Activated T-cell treated with anti-CD3 and anti-CD28 coated beads for 1 hour (primary cell): ENCODE measurements at places on chromosomes 1 and 21.
A peak's percentile ranks its signal among the peaks of the same experiment; 100 is the strongest.

GRCh38 chr1:185170291-185170848 is 13.4 kb downstream of the SWT1 start:
- peak; percentile 6 for DNase-seq

GRCh38 chr1:189500778-189501177 is 976.9 kb downstream of the BRINP3 start:
- no peak for DNase-seq

DNA sequence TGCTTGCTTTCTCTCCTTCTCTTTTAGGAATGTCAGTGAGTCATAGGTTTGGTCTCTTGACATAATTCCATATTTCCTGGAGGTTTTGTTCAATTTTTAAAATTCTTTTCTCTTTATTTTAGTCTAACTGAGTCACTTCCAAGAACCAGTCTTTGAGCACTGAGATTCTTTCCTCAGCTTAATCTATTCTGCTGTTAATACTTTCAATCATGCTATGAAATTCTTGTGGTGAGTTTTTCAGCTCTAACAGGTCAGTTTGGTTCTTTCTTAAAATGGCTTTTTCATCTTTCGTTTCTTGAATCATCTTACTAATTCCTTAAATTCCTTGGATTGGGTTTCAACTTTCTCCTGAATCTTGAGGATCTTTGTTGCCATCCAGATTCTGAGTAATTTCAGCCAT is 321.0 kb downstream of the PTBP2 start:
- no peak for DNase-seq

DNA sequence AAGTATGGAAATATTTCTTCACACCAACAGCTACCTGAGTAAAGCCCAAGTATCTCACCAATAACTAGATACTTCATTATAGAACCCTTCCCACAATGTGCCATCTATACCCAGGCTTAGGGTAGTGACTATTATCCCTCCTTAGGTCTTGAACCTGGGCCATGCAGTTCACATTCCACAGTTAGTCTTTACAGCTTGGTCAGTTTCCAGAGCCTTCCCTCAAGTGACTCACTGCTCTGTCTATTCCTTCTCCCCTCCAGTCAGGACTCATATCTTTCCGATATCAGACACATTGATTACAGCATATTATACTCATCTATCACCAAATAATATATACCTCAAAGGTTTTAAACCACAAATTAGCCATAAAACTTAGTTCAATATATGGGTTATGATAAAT is 23.6 kb downstream of the VAMP4 start:
- DNase-seq: no peak

- no peak for DNase-seq
Observed at GRCh38 chr1:11790880-11791715, 14.7 kb downstream of the MTHFR start.

GRCh38 chr1:216502528-216503162 is 79.4 kb upstream of the USH2A start:
- DNase-seq: no peak

GRCh38 chr1:43059640-43060574 is 101.2 kb upstream of the SLC2A1 start:
- DNase-seq: no peak

DNA sequence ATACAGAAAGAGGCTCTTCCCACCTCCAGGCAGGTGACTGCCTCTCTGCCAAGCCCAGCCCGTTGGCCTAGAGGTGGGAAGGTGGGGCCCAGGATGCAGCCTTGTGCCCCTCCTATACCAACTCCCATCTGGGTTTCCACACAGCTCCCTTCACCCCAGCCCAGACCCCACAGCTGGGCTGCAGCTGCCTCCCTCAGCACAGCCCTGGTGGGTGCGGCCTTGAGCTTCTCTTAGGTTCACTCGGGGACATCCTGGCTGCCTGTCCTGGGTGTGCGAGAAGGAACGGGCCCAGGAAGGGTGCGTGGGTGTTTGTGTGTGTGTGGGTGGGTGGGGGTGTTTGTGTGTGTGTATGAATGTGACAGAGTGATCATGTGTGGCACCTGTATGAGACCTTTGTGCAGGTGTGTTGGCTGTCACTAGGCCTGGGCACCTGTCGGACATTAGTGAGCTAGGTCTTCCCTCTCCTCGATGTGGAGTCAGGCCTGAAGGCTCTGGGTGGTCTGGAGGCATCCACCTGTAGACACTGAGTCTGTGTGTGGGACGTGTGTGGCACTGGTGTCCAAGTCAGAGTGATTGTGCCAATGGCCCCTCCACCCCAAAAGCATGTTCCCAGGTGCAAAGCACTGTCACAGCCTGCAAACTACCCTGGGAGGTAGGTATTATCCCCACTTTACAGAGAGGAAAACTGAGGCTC is 30.7 kb downstream of the FOXO6 start:
- DNase-seq: no peak

GRCh38 chr1:104807590-104807989 is 1057.9 kb downstream of the AMY1C start:
- DNase-seq: no peak

DNA sequence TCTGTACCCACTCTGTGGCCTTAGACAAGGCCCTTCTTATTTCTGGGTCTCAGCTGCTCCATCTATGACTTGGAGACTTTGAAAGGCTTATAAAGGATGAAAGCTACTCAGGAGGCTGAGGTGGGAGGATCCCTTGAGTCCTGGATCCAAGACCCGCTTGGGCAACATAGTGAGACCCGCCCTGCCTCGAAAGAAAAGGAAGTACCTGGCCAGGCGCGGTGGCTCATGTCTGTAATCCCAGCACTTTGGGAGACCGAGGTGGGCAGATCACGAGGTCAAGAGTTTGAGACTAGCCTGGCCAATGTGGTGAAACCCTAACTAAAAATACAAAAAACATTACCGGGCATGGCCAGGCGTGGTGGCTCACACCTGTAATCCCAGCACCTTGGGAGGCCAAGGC is 13.4 kb downstream of the ID3 start:
- no peak for DNase-seq

- DNase-seq: no peak
Observed at GRCh38 chr1:111332190-111332589, 41.5 kb downstream of the CHIA start.

DNA sequence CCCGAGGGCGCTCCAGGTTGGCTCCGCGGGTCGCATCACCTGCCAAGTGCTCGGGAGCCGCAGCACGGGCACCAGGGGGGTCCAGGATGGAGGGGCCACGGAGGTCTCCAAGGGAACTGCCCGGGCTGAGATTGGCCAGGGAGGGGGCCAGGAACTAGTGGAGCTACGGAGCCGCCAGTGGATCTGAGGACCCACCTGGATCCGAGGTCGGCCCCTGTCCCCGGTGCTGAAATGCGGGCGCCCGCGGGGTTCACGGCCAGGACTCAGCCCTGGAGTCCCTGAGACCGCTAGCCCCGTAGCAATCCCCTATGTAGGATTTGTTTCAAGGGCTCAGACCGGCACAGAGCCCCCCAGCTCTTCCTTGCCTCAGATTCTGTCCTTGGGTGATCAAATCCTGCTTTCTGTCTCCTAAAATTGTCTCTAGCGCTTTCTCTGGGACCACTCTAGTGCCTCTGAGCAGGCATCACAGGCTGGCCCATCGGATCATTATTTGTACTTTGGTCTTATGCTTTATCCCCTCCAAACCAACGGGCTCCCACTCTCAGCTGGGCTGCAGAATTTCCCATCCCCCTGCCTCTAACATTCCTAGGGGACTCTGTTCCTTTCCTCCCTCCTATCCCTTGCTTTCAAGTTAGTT is 27.3 kb downstream of the KIAA2013 start:
- no peak for DNase-seq

DNA sequence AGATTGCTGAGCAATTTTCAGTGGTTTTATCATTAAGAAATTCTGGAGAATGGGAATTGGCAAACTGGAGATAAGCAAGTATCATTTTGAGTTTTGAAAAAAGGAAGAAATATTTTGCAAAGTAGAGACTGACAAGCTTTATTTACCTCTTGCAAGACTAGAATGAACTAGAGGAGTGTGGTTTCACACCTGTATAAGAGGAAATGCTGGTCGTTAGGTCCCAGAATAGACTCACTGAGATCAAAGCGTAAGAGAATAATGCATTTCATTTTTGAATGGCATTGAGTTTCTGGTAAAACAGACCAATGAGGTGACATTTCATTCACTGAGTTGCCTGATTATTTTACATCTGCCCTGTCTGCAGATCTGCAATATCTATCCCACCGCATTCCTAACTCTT is 308.1 kb downstream of the ADGRL2 start:
- no peak for DNase-seq

DNA sequence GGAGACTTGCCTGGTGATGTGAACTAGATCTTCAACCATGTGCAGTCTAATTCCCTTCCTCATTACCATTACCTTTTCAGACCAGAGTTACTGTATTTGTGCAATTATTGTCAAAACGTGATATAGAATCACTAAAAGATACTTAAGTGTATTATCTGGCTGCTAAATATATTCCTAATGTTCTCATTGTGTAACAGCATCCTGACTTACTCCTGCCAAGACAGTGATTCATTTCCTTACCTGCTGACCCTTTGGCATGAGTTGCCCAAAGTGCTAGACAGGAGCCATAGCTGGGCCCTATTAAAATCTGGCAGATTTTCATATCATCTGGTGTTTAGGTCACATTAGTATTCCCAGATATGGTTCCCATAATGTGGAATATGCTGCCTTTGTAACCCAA is 598.3 kb upstream of the CAMK1G start:
- DNase-seq: no peak

DNA sequence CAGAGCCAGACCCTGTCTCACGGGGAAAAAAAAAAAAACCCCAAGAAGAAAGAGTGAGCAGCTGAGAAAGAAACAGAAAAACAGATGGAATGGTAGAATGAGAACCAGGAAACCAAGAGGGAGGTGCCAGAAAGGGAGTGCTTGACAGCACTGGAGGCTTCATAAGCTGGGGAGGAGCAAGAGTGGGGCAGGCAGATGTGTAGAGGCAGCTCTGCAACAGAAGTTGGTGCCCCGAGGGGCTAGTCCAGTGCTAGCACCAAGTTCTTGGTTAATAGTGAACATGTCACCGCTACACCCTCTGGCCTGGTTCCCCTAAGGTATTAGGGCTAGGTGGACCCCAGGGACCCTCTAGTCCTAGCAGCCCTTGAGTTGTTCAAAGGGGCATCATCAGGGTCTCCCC is 98.0 kb downstream of the TGFBR3 start:
- DNase-seq: no peak

DNA sequence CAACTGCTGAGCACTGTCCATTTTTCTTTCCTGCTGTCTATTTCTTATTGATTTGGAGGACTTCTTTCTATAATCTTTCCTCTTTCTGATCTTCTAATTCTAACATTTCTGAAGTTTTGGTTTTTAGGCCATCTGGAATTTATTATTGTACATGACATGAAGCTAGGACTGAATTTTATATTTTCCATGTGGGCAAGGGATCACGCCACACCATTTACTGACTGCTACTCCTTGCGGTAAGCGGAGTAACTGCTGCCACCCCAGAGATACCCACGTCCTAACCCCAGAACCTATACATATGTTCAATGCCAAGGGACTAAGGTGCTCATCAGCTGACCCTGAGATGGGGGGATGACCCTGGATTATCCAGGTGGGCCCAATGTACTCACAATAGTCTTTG is 70.6 kb downstream of the NPHP4 start:
- DNase-seq: no peak

- no peak for DNase-seq
Observed at GRCh38 chr1:2967881-2968280, 53.4 kb upstream of the ACTRT2 start.

DNA sequence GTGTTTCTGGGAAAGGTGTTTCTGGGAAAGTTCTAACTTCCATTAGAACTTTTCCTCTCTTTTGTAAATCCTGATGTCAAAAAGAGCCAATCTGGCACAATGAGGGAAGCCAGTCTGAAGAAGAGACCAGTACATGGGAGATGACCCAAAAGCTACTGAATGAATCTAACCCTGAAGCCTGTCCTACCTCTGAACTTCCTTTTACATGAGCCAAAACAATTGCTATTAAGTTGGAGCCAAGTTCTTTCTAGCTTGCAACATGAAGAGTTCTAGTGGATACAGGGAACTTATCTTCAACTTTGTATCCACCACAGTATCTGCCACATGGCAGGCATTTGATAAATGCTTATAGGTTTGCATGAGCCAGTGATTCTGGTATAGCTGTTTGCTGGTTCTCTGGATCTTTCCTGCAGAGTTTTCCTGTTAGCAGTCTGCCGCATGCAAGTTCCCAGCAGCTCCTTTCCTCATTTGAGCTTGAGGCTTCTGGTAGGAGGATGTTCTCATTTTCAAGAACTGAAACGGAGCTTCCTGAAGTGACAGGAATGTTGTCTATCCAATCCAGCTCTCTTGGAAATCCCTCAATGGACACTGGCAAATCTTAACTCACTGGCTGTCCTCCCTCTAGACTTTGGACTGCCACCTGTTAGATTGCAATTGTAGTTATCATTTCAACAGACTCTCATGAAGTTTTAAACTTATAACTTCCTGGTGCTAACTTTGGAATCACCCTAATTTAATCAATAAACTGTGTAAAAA is 73.1 kb upstream of the LPGAT1 start:
- no peak for DNase-seq

DNA sequence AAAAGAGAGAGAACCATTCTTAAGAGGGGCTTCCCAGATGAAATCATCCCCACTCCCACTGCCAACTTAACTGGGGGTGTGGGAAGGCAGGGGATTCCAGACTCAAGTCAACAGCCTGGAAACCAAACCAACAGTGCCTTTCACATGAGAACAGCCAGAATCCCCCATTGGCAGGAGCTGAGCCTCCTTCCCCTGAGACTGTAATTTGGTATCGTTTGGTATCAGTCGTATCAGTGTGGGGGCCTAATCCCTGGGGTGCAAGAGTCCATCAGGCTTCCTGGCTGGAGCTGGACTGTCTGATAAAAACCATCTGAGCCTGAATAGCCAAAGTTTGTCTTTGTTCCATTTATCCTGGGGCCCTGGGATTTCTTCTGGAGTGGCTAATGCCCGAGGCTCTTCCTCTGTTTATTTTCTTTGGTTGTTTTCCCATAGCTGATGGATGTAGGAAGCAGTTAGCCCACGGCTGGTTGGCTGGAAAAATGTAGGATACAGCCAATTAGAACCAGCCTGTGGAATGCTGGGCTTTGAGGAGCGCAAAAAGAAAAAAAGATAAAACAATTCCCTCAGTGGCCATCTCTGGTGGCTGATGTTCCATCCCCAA is 84.6 kb downstream of the LAMC2 start:
- DNase-seq: no peak

DNA sequence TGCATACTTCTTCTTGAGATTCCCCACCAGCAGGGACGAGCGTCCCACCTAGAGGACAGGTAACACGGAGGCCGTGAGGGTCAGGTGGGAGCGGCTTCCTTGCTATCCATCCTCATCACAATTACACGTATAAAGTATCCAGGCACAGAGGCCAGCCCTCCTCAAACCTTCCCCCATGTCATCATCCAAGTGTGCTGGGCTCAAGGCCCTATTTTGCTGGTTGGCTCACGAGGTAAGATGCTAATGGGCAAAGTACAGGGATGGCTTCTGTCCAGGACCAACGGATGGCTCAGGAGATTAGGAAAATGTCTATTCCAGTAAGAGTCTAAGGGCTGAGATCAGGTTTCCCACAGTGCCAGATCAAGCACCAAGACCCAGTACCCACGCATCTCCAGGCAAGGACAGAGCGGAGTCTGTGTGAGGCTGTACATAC is 11.5 kb upstream of the A3GALT2 start:
- DNase-seq: no peak
